NCI-H1092 (cell line): ENCODE measurements at places on chromosomes 11 and 22.

DNA sequence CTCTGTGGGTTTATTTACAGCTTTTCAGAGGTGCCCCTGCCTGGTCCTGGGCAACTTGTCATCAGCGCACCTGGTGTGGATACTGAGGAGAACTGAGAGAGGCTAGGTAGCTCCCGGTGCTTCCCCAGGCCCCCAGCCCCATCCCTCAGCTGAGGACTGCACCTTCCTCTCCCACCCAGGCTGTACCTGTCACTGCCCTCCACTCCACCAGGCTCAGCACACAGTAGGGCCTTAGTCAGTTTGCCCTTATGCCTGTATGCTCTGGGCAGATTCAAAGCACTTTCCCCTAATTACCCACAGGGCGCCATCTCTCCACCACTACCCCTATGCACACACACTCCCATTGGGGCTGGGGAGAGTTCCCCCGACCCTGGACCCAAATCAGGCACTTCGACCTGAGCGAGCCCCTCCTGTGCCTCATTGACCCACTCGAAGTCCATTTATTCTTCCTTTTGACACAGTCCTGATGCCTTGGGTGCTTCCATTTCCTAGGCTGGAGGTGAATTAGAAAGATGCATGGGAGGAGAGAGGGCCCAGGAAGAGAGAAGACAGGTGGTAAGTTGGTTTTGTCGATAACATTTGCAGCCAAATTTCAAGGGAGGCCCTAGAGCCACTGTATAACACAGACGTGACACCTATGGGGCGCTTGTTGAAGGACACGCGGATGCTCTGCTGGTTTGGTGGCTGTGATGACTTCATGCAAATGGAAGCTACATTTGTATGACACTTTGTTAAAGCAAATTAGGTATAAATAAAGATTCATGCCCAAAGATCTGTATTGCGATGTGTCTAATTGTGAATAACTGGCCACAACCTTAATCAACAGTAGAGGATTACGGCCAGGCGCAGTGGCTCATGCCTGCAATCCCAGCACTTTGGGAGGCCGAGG lies 13.8 kb upstream of the PICK1 start:
- no peak for DNase-seq

- DNase-seq: no peak
These were observed 3.9 kb downstream of the SPATA19 start for GRCh38 chr11:133841279-133842043.

DNA sequence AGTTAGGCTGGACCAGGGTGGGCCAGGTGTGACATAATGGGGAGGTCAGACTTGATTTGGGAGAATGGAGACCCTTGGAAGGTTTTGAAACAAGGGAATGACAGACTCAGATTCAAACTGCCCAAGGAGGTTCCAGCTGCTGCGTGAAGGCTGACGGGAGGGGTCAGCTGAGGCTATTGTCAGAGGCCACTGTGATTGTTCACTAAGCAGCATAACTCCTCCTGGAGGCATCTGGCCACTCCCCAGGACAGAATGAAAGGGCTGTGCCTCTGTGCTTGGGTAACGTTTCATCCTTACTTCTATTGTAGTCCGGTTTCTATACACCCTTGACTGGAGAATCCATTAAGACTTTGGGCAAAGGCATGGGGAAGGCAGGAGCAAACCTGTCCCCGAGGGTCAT lies 126.6 kb downstream of the DSCAML1 start:
- no peak for DNase-seq

- DNase-seq: no peak
These were observed 102.1 kb downstream of the NECTIN1 start for GRCh38 chr11:119626871-119627270.

DNA sequence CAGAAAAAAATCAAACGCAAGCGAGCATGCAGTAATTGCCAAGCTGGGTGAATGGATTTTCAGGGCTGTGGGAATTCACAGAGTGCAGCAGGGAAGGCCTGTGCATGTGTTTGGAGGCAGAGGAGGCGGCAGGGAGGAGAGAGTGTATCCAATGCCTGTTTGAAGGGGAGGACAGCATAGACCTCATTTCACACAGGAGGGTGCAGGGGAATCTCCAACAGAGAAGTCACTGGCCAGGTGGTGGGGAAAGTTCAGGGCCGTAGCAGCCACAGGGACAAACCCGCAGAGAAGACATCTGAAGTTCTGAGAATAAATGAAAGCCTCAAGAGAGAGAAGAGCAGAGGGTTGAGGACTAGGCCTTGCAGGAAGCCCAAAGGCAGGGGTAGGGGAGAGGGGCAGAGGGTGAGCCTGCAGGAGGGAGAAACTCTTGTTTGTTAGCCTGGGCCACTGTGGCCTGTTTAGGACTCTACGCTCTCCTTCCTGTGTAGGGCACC lies 19.2 kb upstream of the KDM2A start:
- no peak for DNase-seq
